ENCODE measurements at places on chromosomes 12 and 14.

- DNase-seq = no peak
These were observed at the start of gene CISTR for GRCh38 chr12:53751336-53752191. Gene CISTR, minus strand, starts transcription at chr12:53751979.

- no peak for DNase-seq
These were observed 2.2 kb upstream of the YAF2 start for GRCh38 chr12:42240131-42240750.

- DNase-seq = no peak
These were observed 298.2 kb downstream of the TMEM132D start for GRCh38 chr12:129605666-129606065.

- no peak for DNase-seq
These were observed 105.0 kb downstream of the DAD1 start for GRCh38 chr14:22483863-22484593.

DNA sequence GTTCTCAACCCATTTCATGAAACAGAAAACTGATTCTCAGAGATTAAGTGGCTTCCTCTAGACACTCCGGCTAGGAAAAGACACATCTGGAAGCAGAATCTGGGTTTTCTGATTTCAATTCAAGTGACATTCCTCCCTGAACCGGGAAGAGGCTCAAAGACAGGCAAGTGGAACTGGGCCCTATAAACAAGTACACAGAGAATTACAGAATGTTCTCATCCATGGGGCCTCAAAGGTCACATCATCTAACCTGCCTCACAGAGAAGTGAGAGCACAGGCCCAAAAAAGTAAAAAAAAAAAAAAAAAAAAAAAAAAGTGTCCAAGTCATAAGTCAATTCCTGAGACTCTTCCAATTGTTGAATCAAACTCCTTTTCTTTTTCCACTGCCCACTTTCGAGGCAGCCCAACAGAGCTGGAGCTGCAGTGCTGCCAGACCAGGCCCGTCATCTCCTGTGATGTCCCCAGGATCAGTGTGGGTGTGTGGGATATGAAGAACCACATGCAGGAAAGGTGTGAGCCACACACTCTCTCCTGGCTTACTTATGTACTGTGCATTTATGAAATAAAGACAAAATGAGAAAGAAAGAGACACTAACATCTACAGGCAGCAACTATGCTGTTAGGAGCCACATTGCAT, 2.8 kb upstream of the KRT1 start:
- no peak for DNase-seq

All from stimulated activated CD8-positive, alpha-beta memory T cell treated with anti-CD3 and anti-CD28 coated beads, Interleukin-7, amount 100 ng/mL, for 1 hour (primary cell).